Astrocyte (in vitro differentiated cells and primary cell): ENCODE measurements at places on chromosomes 7 and 10. TPM values are rescaled to one million over a fixed set of nuclear protein-coding genes. Genes with fewer than 3 reads are reported as not detected.

DNA sequence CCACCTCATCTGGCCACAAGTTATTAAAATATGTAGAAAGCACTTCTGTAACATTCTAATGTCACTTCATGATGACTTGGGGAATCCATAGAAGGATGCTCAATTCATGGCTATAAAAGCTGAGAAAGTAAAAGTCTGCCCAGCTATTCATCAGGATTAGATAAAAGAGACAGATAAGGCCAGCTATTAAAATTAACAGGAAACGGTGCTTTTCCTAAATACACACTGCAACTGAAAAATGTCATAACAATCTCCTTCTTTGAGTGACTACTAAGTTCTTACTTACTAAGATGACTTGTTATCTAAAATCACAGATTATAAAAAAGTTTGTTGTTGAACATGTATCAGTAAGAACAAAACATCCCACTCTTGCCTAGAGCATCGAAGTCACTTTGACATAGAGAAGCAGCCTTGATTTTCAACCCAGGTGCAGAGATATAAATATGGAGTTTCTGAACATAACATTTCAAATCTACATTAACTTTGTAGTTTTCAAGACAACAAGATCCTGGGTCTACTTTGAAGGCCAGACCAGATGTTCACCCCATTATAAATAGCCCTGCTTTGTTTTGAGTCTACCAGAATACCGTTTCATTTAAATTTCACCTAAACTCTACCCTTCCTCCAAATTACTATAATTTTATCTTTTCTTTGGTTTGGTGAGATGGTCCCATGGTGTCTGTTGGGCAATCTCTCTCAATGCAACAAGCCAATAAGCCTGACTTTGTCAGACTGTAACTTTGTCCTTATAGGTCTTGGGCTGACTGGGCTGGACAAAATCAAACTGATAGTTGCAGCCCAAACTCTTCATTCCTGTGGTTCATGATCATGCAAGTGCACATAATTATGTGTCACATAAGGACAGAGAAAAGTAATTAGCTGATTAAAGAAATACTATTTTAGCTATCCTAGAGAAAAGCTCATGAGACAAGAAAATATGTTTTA lies 24.0 kb downstream of the HYCC1 start:
- DNase-seq: peak; percentile 51

GRCh38 chr7:137408126-137408525 lies 64.6 kb upstream of the PTN start:
- no peak for DNase-seq

DNA sequence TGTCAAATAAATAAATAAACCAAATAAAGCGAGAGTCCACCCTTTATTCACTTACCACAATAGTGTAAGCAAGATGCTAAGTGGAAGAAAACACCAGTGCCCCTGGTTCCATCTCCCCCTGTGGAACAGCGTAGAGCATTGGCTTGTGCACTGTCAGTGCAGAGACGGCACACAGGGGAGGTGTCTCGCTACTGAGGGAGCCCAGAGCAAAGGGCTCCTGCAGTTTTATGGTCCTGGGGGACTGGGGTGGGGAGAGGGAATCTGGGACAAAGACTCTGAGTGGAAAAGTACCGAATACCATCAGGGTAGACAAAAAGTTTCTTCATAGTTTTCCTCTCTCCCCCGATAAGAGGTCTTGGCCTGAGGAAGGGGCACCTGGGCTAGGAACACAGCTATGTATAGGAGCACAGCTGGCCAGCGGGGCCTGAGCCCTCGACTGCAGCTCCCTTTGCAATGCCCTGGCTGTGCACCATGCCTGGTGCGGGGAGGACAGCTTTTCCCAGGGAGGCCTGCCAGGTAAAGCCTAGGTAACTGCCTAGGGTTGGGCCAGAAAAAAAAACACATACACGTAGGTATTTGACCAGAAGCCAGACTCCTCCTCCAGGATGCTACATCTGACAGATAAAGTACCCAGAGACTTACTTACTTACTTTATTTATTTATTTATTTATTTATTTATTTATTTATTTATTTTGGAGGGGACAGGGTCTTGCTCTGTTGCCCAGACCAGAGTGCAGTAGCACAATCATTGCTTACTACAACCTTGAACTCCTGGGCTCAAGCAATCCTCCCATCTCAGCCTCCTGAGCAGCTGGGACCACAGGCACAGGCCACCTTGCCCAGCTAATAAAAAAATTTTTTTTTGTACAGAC lies 88.8 kb upstream of the KIF5B start:
- DNase-seq: no peak

Gene NPFFR1
- total RNA-seq: not detected in 2 replicates

- no peak for DNase-seq
These were observed 272.5 kb downstream of the DGKB start for GRCh38 chr7:14630048-14630447.

DNA sequence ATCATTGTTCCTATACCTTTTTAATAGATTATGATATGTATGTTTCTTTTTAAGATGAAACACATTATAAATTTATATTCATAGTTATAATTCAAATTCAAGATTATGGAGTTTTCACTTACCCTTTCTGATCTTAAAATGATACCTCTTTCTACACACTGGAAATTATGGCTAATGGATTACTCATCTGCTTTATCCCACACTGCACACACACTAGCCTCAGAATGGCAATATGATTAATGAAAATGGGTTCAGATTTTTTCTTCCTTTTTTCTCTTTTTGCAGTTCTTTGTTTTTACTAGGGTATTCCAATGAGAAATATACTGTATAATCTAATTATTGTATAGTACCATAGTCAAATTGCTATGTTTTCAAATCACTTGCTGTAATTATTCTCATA lies 82.3 kb upstream of the FZD1 start:
- peak; percentile 57 for DNase-seq

Gene PRTFDC1
- total RNA-seq: 9.1 and 10.6 TPM in 2 replicates

DNA sequence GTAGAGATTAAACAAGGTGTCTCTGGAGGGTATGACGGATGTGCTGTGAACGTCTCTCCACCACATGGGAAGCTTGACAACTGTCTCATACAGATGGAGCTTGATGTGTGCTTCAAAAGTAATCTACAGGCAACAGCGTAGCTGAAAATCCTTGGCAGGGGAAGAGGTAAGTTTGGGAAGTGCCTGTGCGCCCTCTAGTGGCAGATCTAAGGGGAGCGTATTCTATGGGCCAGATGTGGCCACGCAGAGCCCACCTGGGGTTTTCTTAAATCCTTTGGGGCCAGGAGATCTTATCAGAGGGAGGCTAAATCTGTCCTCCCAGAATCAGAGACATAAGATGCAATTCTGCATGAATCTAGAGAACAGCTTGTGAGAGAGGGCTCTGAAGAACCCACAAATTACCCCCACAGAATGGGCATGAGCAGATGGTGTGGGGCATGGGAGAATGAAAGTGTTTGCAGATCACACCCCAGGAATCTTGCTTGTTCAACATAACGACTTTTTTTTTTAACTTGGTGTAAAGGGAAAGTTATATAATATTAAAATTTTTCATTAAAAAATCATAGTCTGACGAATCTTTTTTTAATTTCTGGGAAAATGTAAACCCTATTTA lies 91.2 kb upstream of the MPP7 start:
- peak; percentile 24 for DNase-seq

- no peak for DNase-seq
These were observed 570.5 kb upstream of the SEMA3D start for GRCh38 chr7:85757348-85757747.

DNA sequence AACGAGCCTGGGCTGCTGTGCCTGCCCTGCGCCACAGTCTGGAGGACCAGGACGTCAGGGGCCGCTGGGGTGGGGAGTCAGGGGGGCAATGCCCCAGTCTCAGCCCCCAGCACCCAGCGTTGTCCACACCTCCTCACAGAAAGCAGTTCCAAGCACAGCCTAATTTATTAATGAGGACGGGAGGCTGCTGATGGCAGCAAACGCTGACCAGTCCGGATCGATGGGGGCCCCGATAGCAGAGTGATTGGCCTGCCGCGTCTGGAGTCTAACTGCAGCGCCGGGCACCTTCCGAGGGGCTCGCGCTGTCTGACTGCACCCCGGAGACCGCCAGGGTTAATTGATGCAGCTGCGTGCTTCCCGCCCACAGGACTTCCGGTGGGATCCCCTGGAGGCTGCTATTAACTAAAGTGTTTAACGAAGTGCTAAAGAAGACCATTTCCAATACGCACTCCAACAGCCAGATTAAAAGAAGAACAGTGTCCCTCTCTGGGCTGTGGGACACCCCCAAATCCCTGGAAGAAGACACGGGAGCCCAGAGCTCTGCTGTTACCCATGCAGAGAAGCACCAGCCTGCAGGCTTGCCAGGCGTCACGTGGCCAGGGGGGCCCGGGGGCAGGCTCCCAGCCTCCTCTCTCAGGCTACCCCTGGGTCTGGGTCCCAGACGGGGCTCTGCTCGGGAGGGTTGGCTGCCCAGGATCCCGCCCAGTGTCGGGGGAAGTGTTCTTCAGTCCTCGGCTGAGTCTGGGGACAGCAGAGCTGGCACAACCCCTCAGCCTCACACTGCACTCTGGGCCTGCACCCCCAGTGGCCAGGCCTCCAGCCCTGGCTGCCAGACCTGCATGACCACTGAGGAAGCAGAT lies 63.8 kb downstream of the MICALL2 start:
- no peak for DNase-seq

- DNase-seq: no peak
These were observed 191.7 kb downstream of the LRRN3 start for GRCh38 chr7:111282626-111283025.

DNA sequence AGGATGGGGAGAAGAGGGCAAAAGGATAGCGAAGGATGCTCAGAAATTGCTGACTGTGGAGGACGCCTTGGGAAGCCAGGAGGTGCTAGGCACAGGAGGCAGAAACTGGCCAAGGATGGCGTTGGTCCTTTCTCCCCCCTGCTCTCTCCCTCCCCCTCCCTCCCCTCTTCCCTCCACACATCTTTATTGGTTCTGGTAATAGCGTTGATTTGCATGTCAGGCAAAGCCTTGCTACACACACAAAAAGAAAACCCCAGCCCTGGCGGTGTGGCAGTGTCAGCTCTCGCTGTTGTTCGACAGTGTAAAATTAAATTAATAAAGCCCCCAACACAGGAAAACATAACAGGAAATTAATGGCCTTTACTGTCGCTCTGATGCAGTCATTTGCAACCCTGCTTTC lies 47.2 kb downstream of the PAX2 start:
- DNase-seq: no peak

DNA sequence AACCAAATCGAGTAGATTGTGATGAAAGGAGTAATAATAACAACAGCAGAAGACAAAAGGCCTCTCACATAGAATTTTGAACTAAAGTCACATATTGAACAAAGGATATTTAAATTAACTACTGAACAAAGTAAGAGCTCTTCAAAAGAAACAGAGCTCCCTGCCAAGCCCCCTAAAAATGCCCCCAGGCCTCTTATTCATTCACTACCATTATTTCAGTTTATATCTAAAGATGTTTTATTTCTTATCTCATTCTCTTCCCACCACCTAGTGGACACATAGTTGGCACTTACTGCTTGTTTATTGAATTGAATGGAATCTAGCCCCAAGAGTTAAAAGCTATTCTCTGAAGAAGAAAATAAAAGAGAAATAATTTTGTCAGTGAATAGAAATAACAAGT lies 37.4 kb downstream of the VCL start:
- DNase-seq: no peak

GRCh38 chr10:58755677-58756076 lies 243.0 kb downstream of the BICC1 start:
- peak; percentile 92 for DNase-seq

Gene PRF1
- 0.14 and 0.16 TPM in 2 replicates for total RNA-seq

- DNase-seq: peak; percentile 34
These were observed 9.1 kb upstream of the DENND2A start for GRCh38 chr7:140649556-140650205.

Gene TMEM270
- total RNA-seq: not detected in 2 replicates

Gene ICA1
- total RNA-seq: 4.9 and 8.0 TPM in 2 replicates

Gene C7orf33
- not detected in 2 replicates for total RNA-seq

Gene KIAA1549
- 10.3 and 11.1 TPM in 2 replicates for total RNA-seq

- no peak for DNase-seq
These were observed 154.8 kb downstream of the ARHGAP12 start for GRCh38 chr10:31773749-31774298.

DNA sequence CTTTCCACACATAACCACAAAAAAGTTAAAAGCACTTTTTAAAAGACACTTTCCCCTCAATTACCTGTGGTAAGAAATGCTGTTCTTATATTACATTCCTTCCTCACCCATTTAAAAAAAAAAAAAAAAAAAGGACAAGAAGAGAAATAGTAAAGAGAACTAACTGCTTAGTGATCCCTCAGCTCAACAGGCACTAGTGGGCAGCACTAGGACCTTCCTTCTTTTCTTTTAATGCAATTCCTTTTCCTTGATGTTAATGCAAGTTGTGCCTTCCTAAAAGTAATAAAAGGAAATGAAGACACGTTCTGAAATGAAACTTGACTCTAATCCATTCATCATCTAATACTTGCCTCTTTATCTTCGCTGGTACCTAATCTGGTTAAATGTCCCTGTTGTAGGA lies 189.7 kb downstream of the TCF7L2 start:
- DNase-seq: peak; percentile 15

DNA sequence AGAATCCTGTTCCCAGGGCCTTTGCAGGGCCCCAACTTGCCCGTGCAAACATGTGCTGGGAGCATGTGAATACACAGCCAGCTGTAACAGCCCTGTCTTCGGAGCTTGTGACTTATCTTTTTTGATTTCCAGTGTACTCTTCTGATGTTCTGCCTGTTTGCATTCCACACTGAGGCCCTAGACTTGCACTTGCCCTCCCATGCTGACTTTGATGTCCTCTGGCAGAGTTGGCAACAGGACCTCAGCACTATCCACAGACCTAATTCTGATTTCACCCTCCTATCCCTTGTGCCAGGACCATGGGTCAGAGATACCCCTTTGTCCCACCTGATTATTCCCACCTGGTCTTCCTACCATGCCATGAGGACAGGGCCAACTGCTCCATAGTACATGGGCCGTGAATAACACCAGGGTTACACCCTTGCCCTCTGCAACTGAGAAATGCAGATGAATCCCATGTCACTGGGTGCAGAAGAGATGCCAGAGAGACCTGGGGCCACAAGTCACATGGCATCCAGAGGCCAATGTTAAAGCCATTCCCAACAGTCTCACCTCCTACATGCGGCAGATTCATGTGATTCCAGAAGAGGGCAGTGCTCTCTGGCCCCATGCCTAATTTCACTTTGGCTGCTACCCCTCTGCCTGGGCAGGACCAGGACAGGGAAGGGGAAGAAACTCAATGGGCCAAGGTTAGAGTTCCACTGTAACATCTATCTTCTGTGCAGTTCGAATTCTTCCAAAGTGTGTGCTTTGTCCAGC lies 43.0 kb downstream of the SCRN1 start:
- peak; percentile 10 for DNase-seq

GRCh38 chr7:19333706-19334105 lies 188.5 kb upstream of the FERD3L start:
- no peak for DNase-seq
